Esophagus squamous epithelium (tissue), 5 donors: ENCODE measurements at places on chromosomes 16 and 17.

DNA sequence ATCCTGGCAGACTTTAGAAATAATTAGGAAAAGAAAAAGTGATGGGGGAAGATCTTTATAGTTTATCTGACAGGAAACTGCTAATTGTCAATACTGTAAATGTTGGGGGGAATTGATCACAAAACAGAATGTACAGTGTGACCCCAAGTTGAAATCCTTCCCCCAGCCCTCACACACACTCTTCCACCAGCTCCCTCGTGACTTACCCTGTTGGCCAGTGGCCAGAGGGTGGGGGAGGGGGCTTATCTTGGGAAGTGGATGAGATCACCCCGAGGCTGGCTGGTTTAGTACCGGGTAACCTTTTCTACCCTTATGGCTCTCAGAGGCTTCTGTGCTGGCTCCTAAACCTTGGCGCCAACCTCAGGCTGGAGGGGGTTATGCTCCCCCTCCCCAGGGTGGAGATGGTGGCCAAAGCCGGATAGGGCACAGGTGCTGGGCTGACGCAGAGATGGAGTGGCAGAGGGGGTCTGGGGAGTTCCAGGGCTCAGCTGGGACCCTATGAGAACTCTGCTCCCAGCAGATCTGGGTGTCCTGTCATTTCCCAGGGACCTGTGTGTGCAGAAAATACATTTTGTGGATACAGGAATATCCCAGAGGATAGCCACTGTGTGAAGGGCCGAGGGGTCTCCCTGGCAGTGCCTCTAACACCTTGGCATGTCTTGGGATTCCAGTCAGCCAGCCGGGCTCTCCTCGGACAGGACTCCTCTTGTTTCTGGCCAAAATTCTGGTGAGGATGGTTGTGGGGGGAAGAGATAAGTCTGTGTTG, 18.6 kb downstream of the CDH16 start:
- no peak overlapping the region for H3K4me3 ChIP-seq
- H3K27ac ChIP-seq, result peak overlapping the region; percentile 92
- peaks cover 61% of the 10 kb centered on the region for H3K4me1 ChIP-seq
- no peaks in the 10 kb centered on the region for H3K36me3 ChIP-seq

- no peak overlapping the region for H3K27ac ChIP-seq
- H3K4me1 ChIP-seq, result no peaks in the 10 kb centered on the region
- H3K36me3 ChIP-seq, result no peaks in the 10 kb centered on the region
- no peaks in the 10 kb centered on the region for H3K27me3 ChIP-seq
- DNase-seq, result no peak
- H3K4me3 ChIP-seq, result no peak overlapping the region
Observed at GRCh38 chr17:58669853-58670252, 22.0 kb downstream of the TEX14 start.

- H3K4me3 ChIP-seq, result no peak overlapping the region
- no peaks in the 10 kb centered on the region for H3K27me3 ChIP-seq
- no peak for DNase-seq
- peaks cover 63% of the 10 kb centered on the region for H3K36me3 ChIP-seq
Observed at GRCh38 chr17:78117027-78117981, 11.3 kb downstream of the TMC6 start.

GRCh38 chr17:289409-289808, 63.2 kb downstream of the RPH3AL start:
- H3K27ac ChIP-seq, result no peak overlapping the region
- H3K27me3 ChIP-seq, result no peaks in the 10 kb centered on the region
- no peak overlapping the region for H3K4me3 ChIP-seq
- no peaks in the 10 kb centered on the region for H3K36me3 ChIP-seq

GRCh38 chr17:39663340-39663687, 1.8 kb upstream of the TCAP start:
- no peak overlapping the region for H3K4me3 ChIP-seq
- no peaks in the 10 kb centered on the region for H3K27me3 ChIP-seq
- peaks cover 5% of the 10 kb centered on the region for H3K36me3 ChIP-seq
- no peak for DNase-seq

DNA sequence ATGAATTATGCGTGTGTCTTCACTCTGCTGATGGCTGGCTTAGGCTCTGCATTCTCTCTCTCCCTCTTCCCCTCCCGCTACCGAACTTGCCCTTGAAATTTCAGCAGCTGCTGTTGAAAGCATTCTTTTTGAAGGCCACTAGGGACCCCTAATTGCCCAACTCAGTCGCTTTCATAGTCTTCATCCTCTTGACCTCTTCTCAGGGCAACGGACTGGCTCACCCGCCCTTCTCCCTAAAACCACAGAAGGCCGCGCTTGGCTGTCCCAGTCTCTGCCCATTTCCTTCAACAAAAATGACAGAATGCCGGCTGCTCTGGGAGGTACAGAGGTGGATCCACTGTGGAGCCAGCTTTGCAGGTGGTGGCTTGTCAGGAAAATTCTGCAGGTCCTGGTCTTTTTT, 21.0 kb upstream of the FMNL1 start:
- H3K27me3 ChIP-seq, result no peaks in the 10 kb centered on the region
- H3K4me1 ChIP-seq, result peaks cover 14% of the 10 kb centered on the region
- H3K4me3 ChIP-seq, result no peak overlapping the region
- H3K36me3 ChIP-seq, result no peaks in the 10 kb centered on the region
- H3K27ac ChIP-seq, result no peak overlapping the region

DNA sequence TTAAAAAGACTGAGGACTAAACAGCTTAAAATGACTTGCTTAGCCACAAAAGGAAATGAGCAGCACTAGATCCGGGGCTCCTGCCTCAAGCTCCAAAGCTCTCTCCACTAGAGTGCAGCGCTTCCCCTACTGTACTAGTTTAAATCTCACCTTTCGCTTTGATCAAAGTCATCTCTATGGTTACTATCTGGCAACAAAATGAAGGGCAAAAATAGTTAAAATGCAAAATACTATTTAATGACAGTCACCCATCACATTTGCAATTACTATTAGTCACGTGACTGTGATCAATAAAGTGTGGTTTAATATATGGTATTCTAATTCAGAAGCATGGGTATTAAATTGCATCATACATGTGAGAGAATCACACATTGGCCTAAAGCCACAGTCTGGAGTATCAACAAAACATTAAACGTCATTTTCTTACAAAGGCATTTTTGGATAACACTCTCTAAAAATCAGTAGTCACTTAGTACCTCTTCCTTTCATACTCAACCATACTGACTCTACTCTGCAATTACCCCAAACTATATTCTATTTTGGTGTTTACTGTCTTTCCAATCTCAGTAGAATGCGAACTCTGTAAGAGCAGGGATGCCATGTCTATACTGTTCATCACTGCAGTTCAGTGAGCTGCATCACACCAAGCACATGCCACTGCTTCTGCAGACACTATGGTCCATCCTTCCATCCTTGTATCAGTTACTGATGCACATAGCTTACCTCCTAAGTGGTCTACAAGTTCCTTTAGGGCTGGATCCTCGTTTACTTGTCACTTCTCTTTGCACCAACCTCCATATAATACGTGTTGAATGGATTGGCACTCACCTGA, 6.2 kb downstream of the PSMD12 start:
- H3K27ac ChIP-seq, result no peak overlapping the region
- peaks cover 6% of the 10 kb centered on the region for H3K36me3 ChIP-seq
- DNase-seq, result no peak
- no peaks in the 10 kb centered on the region for H3K27me3 ChIP-seq

DNA sequence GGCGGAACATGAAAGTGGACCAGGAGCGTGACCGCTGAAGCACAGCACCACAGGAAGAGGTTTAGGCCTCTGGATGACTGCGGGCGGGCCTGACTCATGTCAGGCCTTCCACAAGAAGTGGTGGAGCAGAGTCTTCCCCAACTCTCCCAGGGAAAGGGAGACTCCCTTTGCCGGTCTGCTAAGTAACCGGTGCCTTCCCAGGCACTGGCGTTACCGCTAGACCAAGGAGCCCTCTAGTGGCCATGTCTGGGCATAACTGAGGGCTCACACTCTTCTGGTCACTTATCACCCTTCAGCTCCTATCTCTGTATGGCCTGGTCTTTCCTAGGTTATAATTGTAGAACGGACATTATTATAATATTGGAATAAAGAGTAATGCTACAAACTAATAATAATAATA, 1931.9 kb downstream of the TP53TG3F start:
- no peak overlapping the region for H3K27ac ChIP-seq
- no peaks in the 10 kb centered on the region for H3K4me1 ChIP-seq
- no peaks in the 10 kb centered on the region for H3K27me3 ChIP-seq
- no peak for DNase-seq
- no peak overlapping the region for H3K4me3 ChIP-seq
- no peaks in the 10 kb centered on the region for H3K36me3 ChIP-seq

- no peak for DNase-seq
- H3K27me3 ChIP-seq, result peaks cover 98% of the 10 kb centered on the region
- H3K4me3 ChIP-seq, result no peak overlapping the region
- H3K27ac ChIP-seq, result no peak overlapping the region
Observed at GRCh38 chr17:49972486-49973270, 3.7 kb downstream of the DLX4 start.

DNA sequence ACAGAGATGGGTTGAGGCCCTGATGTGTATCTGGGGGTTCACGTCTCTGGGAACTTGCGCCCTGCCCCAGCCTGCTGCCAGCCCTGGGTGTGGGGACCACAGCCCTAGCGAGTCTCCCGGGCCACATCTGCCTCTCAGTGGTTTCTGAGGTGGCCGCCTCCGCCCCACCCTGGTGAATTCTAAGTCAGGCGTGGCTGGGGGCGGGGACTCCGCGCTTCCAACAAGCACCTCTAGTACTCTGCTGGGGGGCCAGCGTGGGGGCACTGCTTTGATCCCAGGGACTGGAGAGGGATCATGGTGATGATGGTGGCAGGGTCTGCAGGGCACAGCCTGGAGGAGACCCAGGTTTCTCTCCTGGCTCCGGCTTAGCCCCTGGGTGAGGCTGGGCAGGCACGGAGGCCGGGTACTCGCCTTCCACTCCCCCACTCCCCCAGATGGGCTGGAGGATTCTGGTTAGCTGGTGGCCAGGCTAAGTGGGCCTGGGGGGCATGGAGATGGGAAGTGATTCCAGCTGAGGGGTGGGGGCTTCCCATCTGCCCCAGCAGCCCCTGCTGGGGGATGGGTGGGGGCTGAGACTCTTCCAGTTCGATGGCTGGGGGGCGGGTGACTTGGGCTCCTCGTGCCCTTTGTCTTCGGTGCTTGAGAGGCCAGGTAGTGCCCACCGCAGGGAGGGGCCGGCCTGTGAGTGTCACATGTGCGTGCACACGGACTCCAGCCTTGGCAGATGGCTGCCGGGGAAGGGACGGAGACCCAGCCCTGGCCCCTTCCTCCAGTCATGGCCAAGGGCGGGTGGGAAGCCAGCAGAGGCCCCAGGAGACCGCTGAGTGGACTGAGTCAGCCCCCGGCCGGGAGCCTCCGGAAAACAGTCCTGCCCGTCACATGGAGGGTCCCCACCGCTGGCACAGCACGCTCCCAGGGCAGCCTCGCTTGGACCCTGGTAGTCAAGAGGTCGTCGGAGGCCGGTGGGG, 3.9 kb downstream of the GLIS2 start:
- no peak for DNase-seq
- no peaks in the 10 kb centered on the region for H3K27me3 ChIP-seq
- H3K36me3 ChIP-seq, result no peaks in the 10 kb centered on the region
- H3K4me3 ChIP-seq, result no peak overlapping the region
- peak overlapping the region; percentile 98 for H3K27ac ChIP-seq
- peaks cover 73% of the 10 kb centered on the region for H3K4me1 ChIP-seq

DNA sequence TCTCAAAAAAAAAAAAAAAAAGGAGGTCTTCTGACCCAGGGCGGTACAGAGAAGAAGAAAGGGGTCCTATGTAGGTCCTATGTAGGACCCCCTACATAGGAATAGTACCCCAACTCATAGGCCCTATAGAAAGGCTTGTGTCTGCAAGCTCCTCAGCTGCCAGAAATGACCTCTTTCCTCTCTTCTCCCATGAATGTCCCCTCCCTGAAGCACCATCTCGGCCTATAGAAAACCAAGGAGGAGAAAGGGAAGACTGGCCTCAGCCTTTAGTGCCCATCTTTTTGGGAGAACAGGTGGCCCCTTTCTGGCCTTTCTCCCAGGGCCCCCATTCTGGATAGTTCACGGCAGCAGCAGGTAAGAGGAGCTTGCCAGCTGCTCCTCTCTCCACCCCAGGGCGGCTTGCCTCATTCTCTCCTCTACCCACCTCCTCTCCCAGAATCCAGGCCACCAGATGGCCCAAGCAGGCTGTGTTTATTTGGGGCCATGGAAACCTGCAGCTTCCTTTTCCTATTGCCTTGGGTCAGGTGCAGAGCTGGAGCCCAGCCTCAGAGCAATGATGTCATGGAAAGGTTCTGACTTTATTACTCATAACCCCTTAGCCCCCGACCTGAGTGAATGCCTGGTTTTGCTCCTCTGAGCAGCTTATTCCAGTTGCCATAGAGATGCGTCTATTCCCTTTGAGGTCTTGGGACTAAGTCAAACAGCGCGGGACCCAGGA, 1.6 kb upstream of the MRPL58 start:
- H3K4me1 ChIP-seq, result peaks cover 12% of the 10 kb centered on the region
- DNase-seq, result no peak
- H3K27me3 ChIP-seq, result no peaks in the 10 kb centered on the region
- no peak overlapping the region for H3K4me3 ChIP-seq
- H3K27ac ChIP-seq, result peak overlapping the region; percentile 87

DNA sequence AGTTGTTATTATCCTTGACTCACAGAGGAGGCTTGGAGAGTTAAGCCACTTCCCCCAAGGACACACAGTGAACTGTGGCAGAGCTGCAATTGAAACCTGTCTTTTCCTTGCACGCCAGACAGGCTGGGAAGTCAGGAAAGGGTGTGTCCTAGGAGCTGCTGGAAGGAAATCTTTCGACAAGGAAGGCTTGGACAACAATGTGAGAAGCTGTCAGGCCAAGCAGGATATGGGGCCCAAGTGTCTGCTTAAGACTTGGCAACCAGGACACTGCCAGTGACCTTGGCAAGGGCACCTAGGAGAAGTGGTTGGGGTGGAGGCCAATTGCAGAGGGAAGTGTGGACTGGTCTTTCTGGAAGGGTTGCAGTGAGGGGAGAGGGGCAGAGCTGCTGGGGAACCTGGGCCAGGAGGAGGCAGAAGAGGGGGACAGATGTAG, 2.1 kb upstream of the CAMKK1 start:
- H3K36me3 ChIP-seq, result no peaks in the 10 kb centered on the region
- H3K4me1 ChIP-seq, result peaks cover 53% of the 10 kb centered on the region
- H3K4me3 ChIP-seq, result no peak overlapping the region
- no peaks in the 10 kb centered on the region for H3K27me3 ChIP-seq
- H3K27ac ChIP-seq, result peak overlapping the region; percentile 94

- peaks cover 9% of the 10 kb centered on the region for H3K36me3 ChIP-seq
- H3K27ac ChIP-seq, result peak overlapping the region; percentile 62
- H3K4me1 ChIP-seq, result peaks cover 18% of the 10 kb centered on the region
- no peak for DNase-seq
- H3K4me3 ChIP-seq, result peak overlapping the region; percentile 70
- H3K27me3 ChIP-seq, result no peaks in the 10 kb centered on the region
Observed at GRCh38 chr16:89094252-89094879, 714 bp downstream of the ACSF3 start.

DNA sequence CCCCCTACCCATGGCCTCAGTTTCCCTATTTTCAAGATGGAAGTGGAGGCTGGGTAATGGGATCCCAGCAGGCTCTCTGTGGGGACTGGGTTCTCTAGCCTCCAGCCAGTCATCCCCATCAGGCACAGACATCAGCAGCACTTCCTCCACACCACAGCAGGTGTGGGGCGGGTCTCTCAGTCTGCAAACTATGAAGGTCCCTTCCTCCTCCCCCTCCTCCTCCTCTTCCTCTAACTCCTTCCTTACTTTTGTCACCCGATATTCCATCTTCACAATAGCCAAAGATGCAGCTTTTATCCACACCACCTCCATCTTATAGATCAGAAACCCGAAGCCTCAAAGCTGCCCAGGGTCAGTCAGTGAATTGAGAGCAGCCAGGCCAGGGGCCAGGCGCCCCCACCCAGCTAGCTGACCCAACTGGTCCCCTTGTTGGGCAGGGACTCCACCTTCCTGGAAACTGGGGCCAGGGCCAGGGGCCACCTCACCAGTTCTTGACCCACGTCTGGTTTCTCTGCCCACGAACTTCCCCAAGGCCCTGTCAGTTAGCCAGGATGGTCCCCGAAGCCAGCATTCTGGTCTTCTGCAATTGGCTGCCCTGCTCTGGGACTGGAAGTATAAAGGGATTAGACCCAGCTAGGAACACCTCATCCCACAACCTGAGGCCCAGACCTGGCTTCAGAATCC, 2.5 kb downstream of the FAM83G start:
- H3K4me1 ChIP-seq, result peaks cover 29% of the 10 kb centered on the region
- peak overlapping the region; percentile 96 for H3K27ac ChIP-seq
- no peak for DNase-seq
